CD4-positive, alpha-beta T cell treated with Interleukin-12 subunit alpha and Interleukin-12 subunit beta, for 1 hour (primary cell): ENCODE measurements at places on chromosomes 16 and 17.

DNA sequence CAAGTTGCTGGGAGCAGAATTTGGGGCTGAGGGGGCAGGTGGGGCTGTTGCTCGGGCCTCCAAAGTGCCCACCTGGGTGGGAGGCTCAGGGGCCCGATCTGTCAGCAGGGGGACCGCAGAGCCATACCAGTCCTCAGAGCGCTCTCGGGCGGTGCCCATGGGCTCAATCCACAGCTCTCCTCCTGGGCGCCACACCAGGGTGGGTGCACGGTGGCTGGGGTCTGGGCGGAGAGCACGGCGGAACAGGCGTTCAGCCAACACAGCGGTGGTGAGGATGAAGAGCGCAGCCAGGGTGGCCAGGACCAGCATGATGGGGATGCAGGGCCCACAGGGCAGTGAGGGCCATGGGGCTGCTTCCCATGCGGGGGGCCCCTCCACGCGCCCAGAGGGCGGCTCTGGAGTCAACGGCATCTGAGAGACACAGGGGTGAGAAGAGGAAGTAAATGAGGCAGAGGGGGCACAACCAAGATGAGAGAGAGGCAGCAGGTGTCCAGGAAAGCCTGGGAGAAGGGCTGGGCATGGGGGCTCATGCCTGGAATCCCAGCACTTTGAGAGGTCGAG is 1.2 kb downstream of the C16orf54 start:
- DNase-seq, result peak; percentile 43

DNA sequence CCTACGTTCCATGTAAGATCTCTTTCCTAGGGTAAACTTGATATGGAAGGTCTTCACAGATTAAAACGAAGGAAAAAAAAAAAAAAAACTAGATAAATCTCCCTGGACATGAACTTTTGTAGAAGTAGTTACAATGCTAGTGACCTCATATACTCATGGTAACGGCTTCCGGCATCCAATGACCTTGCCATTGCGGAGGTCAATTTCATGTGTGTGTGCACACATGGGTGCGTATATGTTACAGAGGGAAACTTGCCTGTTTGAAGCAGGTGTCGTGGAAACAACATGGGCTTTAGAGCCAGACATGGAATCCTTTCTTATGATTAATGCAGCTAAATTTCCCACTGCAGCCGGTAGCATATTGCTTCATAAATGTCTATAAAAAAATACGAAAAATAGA is 435.5 kb downstream of the MAF start:
- no peak for DNase-seq

DNA sequence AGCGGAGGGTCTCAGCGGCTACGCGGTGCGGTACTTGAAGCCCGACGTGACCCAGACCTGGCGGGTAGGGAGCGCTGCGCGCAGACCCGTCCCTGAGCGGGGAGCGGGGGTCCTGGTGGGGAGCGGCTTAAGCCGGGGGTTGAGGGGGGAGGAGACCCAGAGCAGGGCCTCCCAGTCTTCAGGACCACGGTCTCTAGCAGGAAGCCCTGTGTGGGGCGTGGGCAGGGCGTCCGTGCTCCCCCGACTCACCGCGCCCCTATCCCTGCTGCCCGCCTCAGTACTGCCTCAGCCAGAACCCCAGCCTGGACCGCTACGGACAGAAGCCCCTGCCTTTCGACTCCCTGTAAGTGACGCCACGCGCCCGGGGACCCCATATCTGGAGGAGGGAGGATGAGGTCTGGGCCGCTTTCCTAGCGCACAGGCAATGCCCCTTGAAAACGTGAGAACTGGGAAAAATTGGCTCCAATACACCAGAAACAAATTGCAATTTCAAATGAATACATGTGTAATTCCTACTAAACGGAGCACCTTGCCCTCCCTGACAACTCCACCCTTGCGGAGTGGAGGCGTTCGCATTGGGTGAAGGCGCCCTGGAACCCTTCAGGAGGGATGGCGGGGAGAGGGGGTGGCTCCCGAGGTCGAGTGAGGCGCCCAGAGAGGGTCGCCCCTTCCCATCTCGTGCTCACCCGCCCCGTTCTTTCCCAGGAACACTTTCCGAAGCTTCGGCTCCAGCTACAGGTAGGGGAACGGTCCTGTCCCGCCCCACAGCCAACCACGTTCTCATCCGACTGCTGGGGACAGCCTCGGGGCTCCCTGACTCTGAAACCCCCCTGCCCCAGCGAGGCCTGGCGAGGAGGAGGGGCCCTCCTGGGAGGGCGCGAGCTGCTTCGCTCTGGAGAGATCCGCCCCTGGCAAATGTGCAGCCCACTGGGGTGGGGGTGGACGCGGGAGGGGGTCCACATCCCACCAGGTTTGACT is 14.6 kb upstream of the CNGB1 start:
- no peak for DNase-seq

DNA sequence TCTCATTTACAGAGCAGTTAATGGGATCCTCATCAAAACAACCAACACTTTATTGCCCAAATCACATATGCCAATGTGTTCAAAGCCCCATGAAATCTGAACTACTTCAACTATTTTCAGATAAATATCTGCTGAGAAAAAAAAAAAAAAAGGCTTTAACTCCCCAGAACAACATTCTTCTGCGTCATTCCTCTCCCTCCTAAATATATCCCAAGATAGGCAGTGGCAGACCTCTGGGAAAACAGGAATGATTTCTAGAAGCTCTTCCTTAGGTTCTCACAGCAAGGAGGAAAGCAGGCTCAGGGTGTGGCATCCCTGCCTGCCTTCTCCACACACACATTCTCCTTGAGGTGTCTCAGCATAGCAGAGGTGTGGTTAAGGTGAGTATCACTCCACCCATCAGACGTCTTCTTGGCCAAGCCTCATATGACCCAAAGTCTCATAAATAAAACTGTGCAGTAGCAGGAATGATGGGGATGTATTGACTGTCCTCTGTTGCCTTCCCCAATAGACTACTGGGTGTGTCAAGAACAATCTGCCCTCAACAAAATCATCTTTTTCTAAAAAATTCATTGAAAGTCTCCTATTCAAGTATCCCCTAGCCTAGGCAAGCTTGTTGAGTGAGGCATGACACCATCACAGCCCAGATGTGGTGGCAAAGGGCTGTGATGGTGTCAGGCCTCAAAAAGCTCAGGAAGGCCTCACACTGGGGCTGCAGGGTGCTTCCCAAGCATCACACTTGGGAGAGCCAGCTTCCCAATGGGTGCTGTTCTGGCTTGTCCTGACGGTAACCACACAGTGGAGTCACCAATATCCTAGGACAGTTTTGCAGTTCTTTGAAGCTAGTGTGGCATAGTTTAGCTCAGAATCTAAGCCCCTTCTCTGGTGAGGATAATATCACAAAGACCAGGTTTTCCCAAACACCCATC is 135.4 kb upstream of the SOX9 start:
- DNase-seq, result no peak

DNA sequence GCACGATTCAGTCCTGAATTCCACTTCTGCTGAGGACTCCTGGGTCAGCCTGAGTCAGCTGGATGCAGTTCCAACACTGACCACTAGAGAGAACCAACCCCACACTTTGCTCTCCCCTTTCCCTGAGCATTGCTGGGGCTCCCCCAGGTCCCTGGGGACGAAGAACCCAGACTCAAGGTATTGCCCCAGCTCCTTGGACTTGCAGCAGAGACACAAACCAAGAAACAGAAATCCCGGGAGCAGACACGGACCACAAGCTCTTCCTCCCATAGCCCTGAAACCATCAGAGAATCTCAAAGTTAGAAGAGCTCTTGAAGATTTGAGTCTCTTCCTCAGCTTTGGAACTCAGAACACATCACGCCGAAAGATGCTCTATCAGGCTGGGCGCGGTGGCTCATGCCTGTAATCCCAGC is 678 bp upstream of the GH1 start:
- DNase-seq, result peak; percentile 85
